ENCODE measurements at places on chromosomes 3 and 15.

GRCh38 chr3:163368168-163368567 is 1710.1 kb downstream of the SI start:
- no peak for DNase-seq

DNA sequence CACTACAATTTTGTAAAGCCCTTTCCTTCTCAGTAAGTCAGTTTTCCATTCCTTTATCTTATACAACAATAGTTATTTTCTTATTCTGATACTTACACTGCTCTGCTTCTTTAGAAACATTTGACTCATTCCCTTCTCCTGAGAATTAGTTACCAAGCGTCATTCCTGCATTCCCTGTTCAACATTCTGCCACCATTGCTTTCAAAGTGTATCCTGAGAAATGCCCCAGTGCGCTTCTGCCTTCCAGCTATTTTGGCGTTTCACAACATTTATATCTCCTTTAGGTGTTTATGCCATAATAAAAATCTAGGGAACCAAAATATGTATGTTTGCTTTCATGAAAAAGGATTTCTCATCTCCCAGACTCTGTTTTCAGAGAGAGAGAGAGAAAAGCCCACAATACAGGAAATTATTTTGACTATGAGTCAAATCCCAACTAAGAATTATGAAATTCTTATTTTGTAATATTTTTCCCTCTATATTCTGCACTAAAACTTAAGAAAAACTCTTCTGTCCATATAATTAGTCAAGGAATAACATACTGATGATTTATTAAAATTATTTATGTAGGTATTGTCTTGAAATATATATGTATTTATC is 118.2 kb upstream of the RAP2B start:
- DNase-seq = no peak

- DNase-seq = no peak
Observed at GRCh38 chr15:69074001-69074842, 59.7 kb downstream of the NOX5 start.

GRCh38 chr3:169071003-169071402 is 592.5 kb downstream of the MECOM start:
- no peak for DNase-seq

DNA sequence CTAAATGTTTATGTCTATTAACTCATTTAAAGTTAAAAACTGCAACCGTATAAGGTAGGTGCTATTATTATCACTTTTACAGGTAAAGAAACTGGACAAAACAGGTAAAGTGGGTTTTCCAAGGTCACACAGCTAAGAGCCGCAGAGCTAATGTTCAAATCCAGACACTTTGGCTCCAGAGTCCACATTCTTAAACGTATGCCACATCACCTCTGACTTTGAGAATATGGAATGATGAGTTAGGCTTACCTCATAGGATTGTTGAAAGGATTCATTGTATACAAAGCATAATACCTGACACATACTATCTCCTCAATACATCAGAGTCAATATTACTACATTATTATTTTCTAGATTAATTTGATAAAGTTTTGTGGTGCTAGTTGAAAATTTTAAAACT is 240.9 kb upstream of the STT3B start:
- no peak for DNase-seq

GRCh38 chr3:31275583-31275982 is 257.1 kb upstream of the STT3B start:
- DNase-seq = no peak

- DNase-seq = no peak
Observed at GRCh38 chr15:92151168-92151567, 242.5 kb upstream of the ST8SIA2 start.

GRCh38 chr15:92725171-92725570 is 69.6 kb upstream of the FAM174B start:
- no peak for DNase-seq
